ENCODE measurements at places on chromosomes 1 and 21.

- no peak for DNase-seq
Measured at GRCh38 chr1:168591641-168592250, 15.3 kb downstream of the XCL1 start.

GRCh38 chr1:225655509-225656258 lies 2.8 kb upstream of the ENAH start:
- peak; percentile 92 for DNase-seq

DNA sequence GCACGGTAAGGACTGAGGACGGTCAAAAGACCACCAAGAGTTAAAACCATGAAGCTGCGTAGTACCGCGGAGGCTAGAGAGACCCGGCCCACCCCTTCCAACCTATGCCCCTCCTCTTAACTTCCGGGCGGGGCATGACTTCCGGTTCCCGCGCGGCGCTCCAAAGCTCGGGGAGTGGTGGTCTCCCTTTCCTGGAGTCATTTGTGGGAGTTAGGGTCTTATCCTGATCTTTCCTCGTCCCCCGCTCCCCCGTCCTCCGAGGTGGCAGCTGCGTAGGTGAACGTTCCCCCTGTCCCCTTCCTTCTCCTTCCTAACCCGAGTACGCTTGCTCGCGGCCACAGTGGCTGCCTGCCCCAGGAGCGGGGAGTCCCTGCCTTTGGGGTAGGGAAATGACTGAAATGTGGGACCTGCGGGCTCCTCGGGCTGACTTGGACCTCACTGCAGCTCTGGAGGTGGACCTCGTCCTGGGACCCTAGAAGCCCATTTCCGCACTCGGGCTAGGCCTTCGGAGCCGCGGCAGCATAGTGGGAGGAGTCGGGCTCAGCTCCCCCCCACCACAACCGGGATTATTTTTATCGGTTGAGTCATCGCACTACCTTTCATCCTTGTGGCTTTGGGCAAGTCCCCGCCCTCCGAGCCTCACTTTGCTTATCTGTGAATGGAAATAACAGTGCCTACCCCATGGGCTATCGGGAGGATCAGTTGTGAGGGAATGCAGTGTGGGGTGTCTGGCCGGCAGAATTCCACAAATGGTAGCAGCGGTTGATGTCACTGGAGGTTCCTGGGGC lies 24.1 kb downstream of the CELA3A start:
- peak; percentile 89 for DNase-seq

DNA sequence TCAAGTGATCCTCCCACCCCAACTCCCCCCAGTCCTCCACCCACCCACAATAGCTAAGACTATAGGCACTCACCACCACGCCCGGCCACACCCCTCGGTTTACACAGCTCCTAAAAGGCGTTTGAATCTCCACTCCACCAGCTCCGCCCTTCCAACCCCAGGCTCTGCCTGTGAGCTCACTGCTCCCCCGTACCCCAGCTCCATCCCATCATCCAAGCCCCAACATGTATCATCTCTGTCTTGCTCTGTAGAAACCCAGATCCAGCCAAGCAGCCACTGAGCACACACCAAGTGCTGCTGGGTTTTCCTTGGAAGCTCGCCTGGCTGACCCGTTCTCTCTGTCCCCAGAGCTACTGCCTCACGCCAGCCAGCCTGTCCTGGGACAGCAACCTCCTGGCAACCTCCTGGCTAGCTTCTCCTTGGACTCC lies 12.0 kb upstream of the S100A2 start:
- DNase-seq = no peak

GRCh38 chr1:151523326-151523725 lies 12.1 kb downstream of the CGN start:
- DNase-seq = no peak

DNA sequence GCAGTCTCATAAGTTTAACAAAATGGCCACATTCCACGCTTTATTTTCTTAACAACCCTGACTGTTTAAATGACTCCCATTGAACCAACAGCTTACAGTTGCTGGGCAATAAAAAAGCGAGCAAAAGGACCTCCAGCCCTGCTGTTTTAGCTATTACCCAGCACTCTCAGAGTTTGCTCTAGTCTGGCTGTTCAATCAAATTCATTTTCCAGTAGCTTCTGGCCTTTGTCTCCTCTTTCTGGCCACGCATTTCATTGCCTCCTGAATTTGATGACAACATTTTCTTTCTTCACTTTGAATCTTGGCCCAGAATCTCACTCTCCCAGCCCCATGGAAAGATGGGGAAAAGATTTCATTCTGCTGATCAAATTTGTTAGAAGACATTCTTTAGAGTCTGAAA lies 44.1 kb upstream of the DOCK7 start:
- DNase-seq = no peak

GRCh38 chr1:203290261-203291089 lies 14.8 kb upstream of the BTG2 start:
- DNase-seq = peak; percentile 62

DNA sequence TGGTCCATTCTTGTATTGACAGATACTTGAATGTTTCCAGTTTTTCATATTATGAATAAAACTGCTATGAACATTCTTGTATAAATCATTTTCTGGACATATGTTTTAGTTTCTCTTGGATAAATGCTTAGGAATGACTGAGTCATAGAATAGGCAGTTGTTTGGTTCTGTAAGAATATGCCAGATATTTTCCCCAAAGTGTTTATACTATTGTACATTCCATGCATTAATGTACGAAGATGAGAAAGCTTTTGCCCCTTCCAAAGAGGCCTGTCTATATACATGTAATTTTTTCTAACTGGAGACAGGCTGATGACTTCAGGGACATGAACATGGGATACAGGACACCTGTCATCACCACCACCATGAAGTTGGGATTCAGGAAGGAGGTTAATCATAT lies 11.3 kb downstream of the NBPF3 start:
- DNase-seq = no peak

DNA sequence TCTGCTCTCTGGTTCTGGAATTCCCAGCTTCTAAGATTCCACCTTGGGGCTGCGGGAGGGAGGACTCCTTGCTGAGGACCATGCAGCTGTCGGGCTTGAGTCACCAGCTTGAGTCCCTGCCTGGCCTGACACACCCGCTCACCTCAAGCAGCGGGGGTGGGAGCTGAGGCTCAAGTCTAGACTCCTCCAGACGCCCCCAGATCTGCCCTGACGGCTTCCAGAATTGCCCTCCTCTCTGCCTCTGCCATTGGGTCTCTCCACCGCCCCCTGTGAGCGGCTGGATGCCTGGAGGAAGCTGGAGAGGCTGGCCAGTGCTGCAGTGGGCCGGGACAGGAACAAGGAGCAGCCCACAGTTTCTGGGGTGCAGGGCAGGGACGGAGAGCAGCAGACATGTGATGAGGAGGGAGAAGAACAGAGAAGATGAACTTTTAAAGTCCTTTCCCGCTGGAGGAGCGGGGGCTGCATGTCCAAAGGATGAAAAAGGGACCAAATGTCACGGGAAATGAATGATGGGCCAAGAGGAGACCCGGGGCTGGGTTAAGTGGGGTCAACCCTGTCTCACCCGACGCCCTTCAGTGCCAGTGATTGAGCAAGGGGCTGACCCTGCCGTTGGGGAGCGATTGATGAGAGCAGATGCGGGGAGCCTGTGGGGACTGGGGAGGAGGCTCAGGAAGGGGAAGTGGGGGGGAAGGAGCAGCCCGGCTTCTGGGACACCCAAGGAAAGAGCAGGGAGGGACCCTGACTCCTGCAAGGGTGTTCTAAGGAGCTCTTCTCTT lies 13.5 kb downstream of the CRABP2 start:
- peak; percentile 94 for DNase-seq

- DNase-seq = no peak
Measured at GRCh38 chr21:32496568-32496967, 84.1 kb downstream of the EVA1C start.

DNA sequence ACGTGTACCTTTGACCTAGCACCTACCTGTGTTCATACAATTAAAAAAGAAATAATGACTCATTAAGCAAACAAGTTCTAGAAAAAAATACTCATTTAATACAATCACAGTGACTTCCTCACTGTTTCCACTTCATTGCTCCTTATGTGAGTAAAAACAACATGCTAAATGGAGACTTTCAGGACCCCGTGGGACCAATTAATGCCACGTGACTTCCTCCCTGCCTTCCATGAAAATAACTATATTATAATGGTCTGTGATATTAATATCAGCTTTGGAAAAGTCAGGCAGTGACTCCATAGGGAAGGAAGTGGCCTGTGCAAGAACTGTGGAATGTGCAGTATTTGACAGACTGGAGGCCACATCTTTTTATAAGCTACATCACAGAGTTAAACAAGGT lies 337.8 kb downstream of the HLX start:
- no peak for DNase-seq
